KBM-7 (cell line): ENCODE measurements at places on chromosomes 12 and 14.

DNA sequence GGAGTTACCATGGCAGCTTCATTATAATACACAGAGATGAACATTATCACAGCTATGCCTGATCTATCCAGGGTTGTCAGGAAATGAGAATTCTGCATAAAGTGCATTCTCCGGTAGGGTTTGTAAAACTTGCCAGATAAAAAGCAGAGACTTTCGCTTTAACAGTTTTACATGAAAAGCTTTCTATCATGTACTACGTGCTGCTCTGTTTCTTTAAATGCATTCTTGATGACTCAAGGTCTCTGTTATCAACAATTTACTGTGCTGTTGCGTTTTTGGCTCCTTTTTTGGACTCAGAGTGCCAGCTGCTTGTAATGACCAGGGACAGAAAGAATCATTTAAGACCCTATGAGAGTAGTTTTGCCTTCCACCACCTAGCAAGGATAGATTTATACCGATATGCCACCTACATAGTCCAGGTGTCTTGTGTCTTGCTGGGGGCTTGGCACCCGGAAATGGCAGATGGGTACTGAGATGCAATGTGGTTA, 371.2 kb downstream of the BTG1 start:
- DNase-seq = no peak

GRCh38 chr12:1510056-1510812, 84.1 kb downstream of the FBXL14 start:
- no peak for DNase-seq

- no peak for DNase-seq
Observed at GRCh38 chr12:53506881-53507602, at the start of gene NPFF. Gene NPFF, minus strand, starts transcription at chr12:53507484. Its CDS starts 10 bp downstream, at chr12:53507474.

- no peak for DNase-seq
Observed at GRCh38 chr12:74780182-74780849, 242.7 kb downstream of the ATXN7L3B start.

DNA sequence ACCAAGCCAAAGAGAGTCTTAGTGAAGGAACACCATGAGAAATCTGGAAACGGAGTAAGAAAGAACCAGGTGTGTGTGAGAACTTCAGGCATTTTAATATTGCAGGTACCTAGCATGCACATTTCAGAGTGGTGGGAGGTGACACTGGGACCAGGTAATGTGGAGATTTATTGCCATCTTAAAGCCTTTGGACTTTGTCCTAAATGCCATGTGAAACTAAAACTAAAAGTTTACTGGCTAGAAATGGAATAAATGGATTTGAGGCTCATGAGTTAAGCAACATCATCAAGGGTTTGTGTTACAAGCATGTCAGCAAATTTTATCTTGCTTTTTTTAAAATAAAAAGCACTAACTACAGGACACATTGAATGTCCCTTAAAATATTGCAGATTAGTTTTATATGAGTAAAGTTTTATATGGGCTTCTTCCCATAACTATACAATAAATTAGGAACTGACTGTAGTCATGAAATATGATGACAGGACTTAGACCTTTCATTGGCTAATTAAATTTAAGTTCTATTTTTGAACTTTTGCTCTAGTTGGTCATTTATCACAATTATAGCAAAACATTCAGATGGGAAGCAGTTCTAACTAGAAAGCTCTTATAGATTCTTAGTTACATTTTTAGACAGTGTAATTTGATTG, 721.1 kb upstream of the NOVA1 start:
- DNase-seq = no peak

GRCh38 chr14:26905229-26905628, 307.4 kb upstream of the NOVA1 start:
- DNase-seq = no peak
